ENCODE measurements at places on chromosomes 12 and 14.

GRCh38 chr14:101171650-101172049 is 268.1 kb upstream of the RTL1 start:
- H3K27ac ChIP-seq: no peak overlapping the region
- DNase-seq: no peak
- no peak overlapping the region for H3K4me3 ChIP-seq

- no peak for DNase-seq
- H3K27me3 ChIP-seq: no peaks in the 10 kb centered on the region
- H3K4me3 ChIP-seq: no peak overlapping the region
- H3K27ac ChIP-seq: no peak overlapping the region
- H3K36me3 ChIP-seq: no peaks in the 10 kb centered on the region
- H3K4me1 ChIP-seq: no peaks in the 10 kb centered on the region
Measured at GRCh38 chr12:82461393-82461792, 103.1 kb downstream of the METTL25 start.

DNA sequence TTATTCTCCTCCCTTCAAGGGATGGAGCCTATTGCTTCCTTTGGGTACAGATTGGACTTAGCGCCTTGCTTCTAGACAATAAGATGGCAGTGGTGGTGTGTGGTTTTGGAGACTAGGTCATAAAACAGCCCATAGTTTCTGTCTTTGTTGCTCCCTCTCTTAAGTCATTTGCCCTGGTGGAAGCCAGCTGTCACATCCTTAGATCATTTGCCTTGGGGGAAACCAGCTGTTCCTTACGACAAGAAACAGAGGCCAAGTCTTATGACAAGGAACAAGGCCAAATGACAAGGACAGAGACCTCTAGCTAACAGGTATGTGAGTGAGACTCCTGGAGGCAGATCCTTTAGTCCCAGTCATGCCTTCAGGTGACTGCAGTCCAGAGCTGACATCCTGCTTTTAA is 9.2 kb upstream of the PALS1 start:
- H3K27me3 ChIP-seq: no peaks in the 10 kb centered on the region
- no peak for DNase-seq
- no peaks in the 10 kb centered on the region for H3K4me1 ChIP-seq

DNA sequence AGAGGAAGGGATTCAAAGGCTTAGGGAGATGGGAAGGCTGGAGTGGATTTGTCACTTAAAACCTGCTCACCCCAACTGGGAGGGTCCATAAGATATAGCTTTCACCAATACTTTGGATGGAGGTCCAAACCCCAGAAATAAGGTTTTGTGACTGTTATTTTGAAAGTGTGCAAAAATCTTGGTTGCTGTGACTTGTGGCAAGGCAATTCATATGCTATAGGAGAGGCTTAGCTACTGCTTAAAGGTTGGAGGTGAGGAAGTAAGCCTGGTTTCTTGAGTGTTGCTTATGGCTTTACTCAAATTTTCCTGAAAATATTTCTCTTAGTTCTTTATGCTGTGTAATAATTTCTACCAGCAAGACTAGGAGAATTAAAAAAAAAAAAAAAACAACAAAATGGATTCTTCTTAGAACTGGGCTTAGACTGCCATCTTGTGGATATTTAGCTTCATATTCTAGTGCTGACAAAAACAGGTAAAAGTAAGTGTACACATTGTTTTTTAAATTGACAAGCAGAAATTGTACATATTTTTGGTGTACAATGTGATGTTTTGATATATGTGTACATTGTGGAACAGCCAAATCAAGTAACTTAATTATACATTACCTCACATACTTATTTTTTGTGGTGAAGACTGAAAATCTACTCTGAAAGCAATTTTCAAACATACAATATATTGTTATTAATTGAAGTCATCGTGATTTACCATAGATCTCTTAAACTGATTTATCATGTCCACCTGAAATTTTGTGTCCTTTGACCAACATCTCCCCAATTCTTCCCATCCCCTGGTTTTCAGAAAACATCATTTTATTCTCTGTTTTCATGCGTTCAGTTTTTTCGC is 23.0 kb downstream of the PDE6H start:
- H3K27me3 ChIP-seq: no peaks in the 10 kb centered on the region
- H3K36me3 ChIP-seq: no peaks in the 10 kb centered on the region
- no peak for DNase-seq
- H3K4me1 ChIP-seq: peaks cover 15% of the 10 kb centered on the region

DNA sequence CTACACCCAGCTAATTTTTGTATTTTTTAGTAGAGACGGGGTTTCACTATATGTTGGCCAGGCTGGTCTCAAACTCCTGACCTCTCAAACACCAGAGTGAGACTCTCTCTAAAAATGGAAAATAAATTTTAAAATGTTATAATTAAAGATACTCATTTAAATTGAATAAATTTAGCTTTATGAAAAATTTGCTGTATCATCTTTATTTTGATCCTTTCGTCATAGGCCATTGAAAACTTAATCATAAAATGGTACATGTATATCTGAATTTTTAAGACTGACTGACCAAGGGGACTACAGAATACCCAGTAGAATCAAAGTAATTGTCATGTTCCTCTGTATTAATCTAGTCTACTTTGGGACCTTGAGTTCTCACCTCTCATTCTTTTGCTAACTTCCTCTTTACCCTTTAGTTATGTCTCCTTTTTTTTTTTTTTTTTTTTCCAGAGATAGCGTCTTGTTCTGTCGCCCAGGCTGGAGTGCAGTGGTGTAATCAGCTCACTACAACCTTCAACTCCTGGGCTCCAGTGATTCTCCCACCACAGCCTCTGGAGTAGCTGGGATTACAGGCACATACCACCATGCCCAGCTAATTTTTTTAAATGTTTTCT is 9.5 kb downstream of the RAB5B start:
- H3K4me3 ChIP-seq: no peak overlapping the region
- DNase-seq: no peak
- no peaks in the 10 kb centered on the region for H3K27me3 ChIP-seq
- no peak overlapping the region for H3K27ac ChIP-seq
- peaks cover 5% of the 10 kb centered on the region for H3K4me1 ChIP-seq

GRCh38 chr12:59708484-59708883 is 112.7 kb downstream of the SLC16A7 start:
- no peak for DNase-seq
- peaks cover 7% of the 10 kb centered on the region for H3K36me3 ChIP-seq
- no peaks in the 10 kb centered on the region for H3K27me3 ChIP-seq

- H3K36me3 ChIP-seq: no peaks in the 10 kb centered on the region
- no peak overlapping the region for H3K4me3 ChIP-seq
- H3K4me1 ChIP-seq: no peaks in the 10 kb centered on the region
- H3K27me3 ChIP-seq: no peaks in the 10 kb centered on the region
Measured at GRCh38 chr12:74732826-74733225, 195.2 kb downstream of the ATXN7L3B start.

- peak overlapping the region; percentile 92 for H3K4me3 ChIP-seq
- peaks cover 15% of the 10 kb centered on the region for H3K4me1 ChIP-seq
Measured at GRCh38 chr12:101878243-101878821, 952 bp downstream of the DRAM1 start.

DNA sequence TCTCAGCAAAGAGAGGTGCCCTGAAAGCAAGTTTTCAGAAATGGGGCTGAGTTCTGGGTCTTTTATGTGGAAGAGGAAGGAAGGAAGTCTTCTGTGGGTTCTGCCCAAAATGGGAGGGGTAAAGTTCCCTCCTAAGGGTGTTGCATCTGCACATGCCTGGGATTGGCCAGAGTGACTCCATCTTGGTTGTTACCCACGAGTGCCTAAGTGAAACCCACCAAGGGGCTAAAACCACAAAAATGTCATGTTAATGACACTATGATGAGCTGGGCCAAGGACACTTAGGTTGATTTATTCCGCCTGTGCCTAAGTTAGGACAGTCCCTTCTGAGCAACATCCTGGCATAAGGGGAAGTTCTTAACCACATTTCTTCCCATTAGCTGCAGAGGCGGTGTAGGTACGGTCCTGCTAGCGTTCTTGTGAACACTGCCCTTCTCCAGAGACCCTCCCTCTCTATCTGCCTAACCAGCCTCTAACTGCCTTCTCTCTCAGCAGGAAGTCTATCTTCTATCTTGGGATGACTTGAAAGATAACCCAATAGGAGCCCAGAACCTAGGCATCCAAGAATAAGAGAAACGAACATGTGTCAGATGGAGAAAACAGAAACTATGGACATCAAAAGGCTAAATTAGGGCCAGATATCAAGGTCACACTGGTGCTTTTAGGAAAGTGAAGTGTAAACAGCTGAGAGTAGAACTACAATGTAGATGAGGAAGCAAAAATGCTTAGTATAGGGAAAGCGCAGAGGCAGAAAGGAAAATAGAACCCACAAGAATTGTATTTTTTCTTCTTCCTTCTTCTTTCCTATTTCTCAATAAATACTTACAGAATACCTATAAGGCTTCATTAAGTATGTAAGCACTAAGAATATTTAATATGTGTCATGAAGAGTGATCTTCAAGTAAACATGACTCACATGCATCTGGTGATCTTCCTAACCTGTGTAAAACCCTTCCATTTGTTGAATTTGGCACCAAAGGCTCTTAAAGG is 104.2 kb upstream of the AMN1 start:
- peak; percentile 21 for DNase-seq
- H3K36me3 ChIP-seq: no peaks in the 10 kb centered on the region
- peak overlapping the region; percentile 43 for H3K27ac ChIP-seq
- peaks cover 13% of the 10 kb centered on the region for H3K4me1 ChIP-seq

GRCh38 chr14:79465651-79466050 is 745.7 kb downstream of the DIO2 start:
- H3K4me1 ChIP-seq: no peaks in the 10 kb centered on the region
- H3K4me3 ChIP-seq: no peak overlapping the region
- H3K27me3 ChIP-seq: no peaks in the 10 kb centered on the region
- no peaks in the 10 kb centered on the region for H3K36me3 ChIP-seq

- no peaks in the 10 kb centered on the region for H3K36me3 ChIP-seq
- H3K27ac ChIP-seq: no peak overlapping the region
- no peak for DNase-seq
- H3K4me3 ChIP-seq: no peak overlapping the region
- no peaks in the 10 kb centered on the region for H3K4me1 ChIP-seq
Measured at GRCh38 chr12:63045020-63045860, 105.8 kb downstream of the AVPR1A start.

- no peak overlapping the region for H3K4me3 ChIP-seq
- no peaks in the 10 kb centered on the region for H3K4me1 ChIP-seq
- DNase-seq: no peak
- no peaks in the 10 kb centered on the region for H3K27me3 ChIP-seq
- H3K27ac ChIP-seq: no peak overlapping the region
Measured at GRCh38 chr14:90892970-90893369, 76.7 kb upstream of the TTC7B start.

GRCh38 chr14:78593949-78594348 is 423.8 kb downstream of the NRXN3 start:
- no peak overlapping the region for H3K27ac ChIP-seq
- H3K27me3 ChIP-seq: no peaks in the 10 kb centered on the region
- H3K36me3 ChIP-seq: no peaks in the 10 kb centered on the region

DNA sequence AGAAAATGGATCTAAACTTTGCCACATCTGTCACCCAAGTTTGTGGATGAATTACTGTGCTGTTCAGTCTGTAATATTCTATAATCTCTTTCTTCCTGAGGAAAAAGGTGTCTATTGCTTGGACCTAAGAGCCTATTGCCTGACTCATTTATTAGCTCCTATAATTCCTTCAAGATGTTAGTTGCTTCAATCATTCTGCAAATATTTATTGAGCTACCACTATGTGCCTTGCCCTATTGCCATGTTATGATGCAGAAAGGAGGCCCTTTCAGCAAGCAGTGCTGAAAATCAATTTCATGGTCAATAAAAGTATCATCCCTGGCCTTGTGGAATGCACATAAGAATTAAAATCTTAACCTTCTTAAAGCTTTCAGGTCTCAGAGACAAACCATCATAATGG is 113.6 kb downstream of the CCER1 start:
- no peak overlapping the region for H3K4me3 ChIP-seq
- DNase-seq: no peak
- no peaks in the 10 kb centered on the region for H3K36me3 ChIP-seq
- no peaks in the 10 kb centered on the region for H3K4me1 ChIP-seq
- no peaks in the 10 kb centered on the region for H3K27me3 ChIP-seq

- H3K36me3 ChIP-seq: no peaks in the 10 kb centered on the region
- H3K4me1 ChIP-seq: peaks cover 45% of the 10 kb centered on the region
- no peak overlapping the region for H3K4me3 ChIP-seq
- no peak for DNase-seq
- H3K27me3 ChIP-seq: no peaks in the 10 kb centered on the region
- H3K27ac ChIP-seq: peak overlapping the region; percentile 100
Measured at GRCh38 chr14:51847489-51847796, 13.0 kb upstream of the GNG2 start.

- H3K27me3 ChIP-seq: peaks cover 12% of the 10 kb centered on the region
- H3K27ac ChIP-seq: no peak overlapping the region
- DNase-seq: peak; percentile 39
- no peaks in the 10 kb centered on the region for H3K36me3 ChIP-seq
- H3K4me1 ChIP-seq: peaks cover 8% of the 10 kb centered on the region
Measured at GRCh38 chr12:49089821-49090773, 4.5 kb downstream of the DHH start.

GRCh38 chr14:23167116-23167847 is 16.2 kb downstream of the SLC7A8 start:
- no peaks in the 10 kb centered on the region for H3K36me3 ChIP-seq
- H3K4me3 ChIP-seq: no peak overlapping the region
- peaks cover 11% of the 10 kb centered on the region for H3K27me3 ChIP-seq
- no peak for DNase-seq

GRCh38 chr14:59333668-59334067 is 131.5 kb downstream of the GPR135 start:
- no peaks in the 10 kb centered on the region for H3K27me3 ChIP-seq
- H3K36me3 ChIP-seq: peaks cover 11% of the 10 kb centered on the region
- H3K4me3 ChIP-seq: no peak overlapping the region
- H3K4me1 ChIP-seq: no peaks in the 10 kb centered on the region
- DNase-seq: no peak
- no peak overlapping the region for H3K27ac ChIP-seq

- no peak for DNase-seq
- peaks cover 26% of the 10 kb centered on the region for H3K4me1 ChIP-seq
- no peaks in the 10 kb centered on the region for H3K27me3 ChIP-seq
- H3K27ac ChIP-seq: no peak overlapping the region
- no peaks in the 10 kb centered on the region for H3K36me3 ChIP-seq
Measured at GRCh38 chr14:65933400-65934069, 521.0 kb downstream of the FUT8 start.

DNA sequence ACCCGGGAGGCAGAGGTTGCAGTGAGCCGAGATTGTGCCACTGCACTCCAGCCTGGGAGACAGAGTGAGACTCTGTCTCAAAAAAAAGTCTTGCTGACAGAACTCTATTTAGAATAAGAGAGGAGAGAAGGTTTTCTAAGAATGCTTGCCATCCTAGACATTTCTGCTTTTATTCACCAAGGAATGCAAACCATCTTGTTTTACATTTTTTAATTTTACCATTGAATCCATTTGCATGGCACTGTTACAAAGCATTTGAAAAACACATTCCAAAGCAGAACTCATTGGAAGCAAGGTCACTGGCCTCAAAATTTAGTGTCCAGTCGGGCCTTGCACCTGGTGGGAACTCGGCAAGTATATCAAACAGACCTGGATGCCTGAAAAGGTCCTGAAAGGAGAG is 44.2 kb upstream of the RASSF3 start:
- H3K27me3 ChIP-seq: no peaks in the 10 kb centered on the region
- no peak for DNase-seq
- H3K4me1 ChIP-seq: peaks cover 7% of the 10 kb centered on the region
- no peaks in the 10 kb centered on the region for H3K36me3 ChIP-seq
- H3K4me3 ChIP-seq: no peak overlapping the region
- no peak overlapping the region for H3K27ac ChIP-seq

GRCh38 chr12:29572464-29572863 is 75.0 kb upstream of the OVCH1 start:
- H3K36me3 ChIP-seq: no peaks in the 10 kb centered on the region
- no peak for DNase-seq
- H3K27ac ChIP-seq: no peak overlapping the region

- H3K4me3 ChIP-seq: no peak overlapping the region
- no peak for DNase-seq
- H3K27ac ChIP-seq: peak overlapping the region; percentile 11
- peaks cover 15% of the 10 kb centered on the region for H3K4me1 ChIP-seq
- no peaks in the 10 kb centered on the region for H3K27me3 ChIP-seq
- H3K36me3 ChIP-seq: no peaks in the 10 kb centered on the region
Measured at GRCh38 chr12:92064422-92064821, 81.2 kb downstream of the BTG1 start.
